ENCODE measurements at places on chromosomes 12 and 14.
A peak's percentile ranks its signal among the peaks of the same experiment; 100 is the strongest.

- no peak for DNase-seq
These were observed 16.2 kb downstream of the KIF21A start for GRCh38 chr12:39426636-39427240.

DNA sequence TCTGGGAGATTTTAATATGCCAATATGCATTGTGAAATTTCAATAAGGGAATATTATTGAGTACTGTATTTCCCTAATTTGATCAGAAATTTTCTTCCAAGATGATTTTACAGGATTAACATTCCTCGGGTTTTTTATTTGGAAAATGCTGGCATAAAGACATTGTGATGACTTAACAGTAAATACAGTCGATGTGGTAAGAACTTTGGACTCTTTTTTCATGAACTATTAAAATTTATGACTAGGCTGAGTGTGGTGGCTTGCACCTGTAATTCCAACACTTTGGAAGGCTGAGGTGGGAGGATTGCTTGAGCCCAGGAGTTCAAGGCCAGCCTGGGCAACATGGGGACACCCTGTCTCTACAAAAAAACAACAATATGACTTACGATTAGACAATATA, 197.1 kb upstream of the RASSF8 start:
- DNase-seq: no peak

- DNase-seq: no peak
These were observed 166.1 kb downstream of the SNAPC1 start for GRCh38 chr14:61928300-61928699.

DNA sequence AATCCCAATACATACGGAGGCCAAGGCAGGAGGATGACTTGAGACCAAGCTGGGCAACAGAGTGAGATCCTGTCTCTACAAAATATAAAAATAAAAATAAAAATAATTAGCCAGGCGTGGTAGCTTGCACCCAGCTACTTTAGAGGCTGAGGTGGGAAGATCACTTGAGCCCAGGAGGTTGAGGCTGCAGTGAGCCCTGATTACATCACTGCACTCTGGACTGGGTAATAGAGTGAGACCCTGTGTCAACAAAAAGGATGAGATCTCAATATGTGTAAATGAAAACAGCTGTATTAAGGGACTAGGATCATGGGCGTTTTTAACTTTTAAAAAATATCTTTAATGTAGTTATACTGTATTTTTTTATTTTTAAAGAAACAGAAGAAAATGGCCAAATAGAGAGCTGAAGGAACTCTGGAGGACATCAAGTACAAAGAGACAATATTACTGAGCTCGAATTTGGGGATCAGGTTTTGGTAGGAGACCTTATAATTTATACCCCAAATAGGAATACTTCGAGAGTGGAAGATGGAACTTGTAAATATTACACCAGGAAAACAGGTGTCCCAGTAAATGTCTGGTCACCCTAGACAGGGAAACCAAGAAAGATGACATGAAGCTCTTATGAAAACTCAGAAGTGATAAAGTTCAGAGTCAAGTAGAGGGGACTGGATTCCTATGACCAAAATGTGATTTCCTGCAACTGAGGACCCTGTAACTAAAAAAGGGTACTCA, 13.1 kb downstream of the BATF start:
- no peak for DNase-seq

DNA sequence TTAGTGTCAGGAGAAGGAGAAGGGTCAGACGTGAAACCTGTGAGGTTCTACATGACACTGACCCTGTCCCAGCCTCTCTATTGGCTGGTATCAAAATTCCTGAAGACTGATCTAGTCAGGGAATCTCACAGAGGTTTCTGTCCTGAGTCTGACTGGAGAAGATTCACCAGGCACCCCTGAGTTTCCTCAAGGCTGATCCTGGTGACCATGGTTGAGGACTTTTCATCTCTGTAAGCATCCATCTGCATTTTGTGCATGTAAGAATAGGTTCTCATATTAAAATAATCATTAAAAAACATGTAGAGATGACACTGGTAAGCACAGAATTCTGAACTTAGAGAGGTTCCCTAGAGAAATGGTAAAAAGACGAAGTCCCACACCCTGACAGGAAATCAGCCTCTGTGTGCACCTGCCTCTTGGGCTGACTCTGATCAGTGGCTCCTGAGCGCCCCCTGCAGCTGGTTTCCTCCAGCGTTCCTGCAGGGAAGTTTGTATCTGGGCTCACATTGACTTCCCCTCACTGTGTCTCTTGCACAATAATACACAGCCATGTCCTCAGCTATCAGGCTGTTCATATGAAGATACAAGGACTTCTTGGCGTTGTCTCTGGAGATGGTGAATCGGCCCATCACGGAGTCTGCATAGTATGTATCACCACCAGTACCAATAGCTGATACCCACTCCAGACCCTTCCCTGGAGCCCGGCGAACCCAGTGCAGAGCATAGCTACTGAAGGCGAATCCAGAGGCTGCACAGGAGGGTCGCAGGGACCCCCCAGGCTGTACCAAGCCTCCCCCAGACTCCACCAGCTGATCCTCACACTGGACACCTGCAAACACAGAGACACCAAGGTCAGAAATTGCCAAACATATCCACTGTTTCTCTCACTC, 991.9 kb downstream of the TMEM121 start:
- DNase-seq: no peak

GRCh38 chr12:116201359-116201758, 76.1 kb downstream of the MED13L start:
- no peak for DNase-seq

DNA sequence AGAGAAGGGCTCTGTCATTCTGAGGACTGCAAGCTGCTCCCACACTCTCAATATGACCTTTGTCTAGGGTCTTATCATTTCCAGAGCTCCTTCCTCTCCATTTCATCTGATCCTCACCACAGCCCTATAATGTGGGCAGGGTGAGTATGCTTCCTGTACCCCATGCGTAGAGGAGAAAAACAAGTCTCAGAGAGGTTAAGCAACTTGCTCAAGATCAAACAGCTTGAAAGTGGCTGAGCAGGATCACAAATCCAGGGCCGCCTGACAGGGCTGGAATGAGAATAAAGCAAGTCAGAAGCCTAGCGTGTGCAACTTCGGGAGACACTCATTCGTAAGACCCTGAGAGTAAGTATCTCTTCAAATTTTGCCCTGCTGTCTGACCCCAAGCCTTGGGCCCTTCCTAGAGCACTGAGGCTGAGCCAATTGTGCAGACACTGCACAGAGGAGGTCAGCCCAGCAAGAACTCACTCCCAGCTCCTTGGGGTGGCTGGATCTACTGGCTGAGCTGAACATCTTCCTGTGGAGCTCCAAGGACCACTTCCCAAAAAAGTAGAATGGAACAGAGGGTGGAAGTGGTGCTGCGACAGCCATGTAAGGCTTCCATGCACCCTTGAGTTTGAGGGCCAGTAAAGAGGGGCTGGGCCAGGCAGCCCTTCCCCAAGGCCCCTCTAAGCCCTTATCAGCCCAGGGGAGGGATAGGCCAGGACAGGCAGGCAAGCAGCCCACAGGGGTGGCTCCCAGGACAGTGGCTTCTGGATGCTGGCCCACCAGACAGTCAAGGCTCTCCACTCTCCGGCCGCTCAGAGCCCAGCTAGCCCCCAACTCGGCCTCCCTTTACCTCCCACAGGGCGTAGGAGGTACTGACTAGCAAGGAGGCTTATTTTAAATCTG, 10.5 kb downstream of the ZFP36L1 start:
- DNase-seq: no peak

DNA sequence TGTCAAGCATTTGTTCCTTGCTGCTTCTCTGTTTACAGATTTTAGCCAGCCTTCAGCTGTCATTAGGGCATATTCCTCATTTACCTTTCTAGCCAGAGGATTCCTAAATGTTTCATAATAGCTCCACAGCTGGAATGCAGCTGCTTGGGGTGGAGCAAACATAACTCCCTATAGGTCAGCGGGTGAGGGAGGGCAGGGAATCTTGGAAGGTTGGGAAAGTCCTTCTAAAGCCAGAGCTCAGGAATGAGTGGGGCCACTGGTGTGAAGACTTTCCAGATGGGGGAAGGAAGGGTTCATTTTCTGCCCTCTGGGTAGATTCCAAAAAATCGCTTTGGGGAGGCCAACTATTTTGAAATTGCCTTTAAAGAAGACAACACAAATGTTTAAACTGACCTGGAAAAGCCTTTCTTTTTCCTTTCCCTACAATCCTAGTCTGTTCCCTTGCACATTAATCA, 16.3 kb upstream of the IRF2BPL start:
- DNase-seq: no peak

- DNase-seq: no peak
These were observed 609.7 kb downstream of the SLC16A7 start for GRCh38 chr12:60205500-60205899.

DNA sequence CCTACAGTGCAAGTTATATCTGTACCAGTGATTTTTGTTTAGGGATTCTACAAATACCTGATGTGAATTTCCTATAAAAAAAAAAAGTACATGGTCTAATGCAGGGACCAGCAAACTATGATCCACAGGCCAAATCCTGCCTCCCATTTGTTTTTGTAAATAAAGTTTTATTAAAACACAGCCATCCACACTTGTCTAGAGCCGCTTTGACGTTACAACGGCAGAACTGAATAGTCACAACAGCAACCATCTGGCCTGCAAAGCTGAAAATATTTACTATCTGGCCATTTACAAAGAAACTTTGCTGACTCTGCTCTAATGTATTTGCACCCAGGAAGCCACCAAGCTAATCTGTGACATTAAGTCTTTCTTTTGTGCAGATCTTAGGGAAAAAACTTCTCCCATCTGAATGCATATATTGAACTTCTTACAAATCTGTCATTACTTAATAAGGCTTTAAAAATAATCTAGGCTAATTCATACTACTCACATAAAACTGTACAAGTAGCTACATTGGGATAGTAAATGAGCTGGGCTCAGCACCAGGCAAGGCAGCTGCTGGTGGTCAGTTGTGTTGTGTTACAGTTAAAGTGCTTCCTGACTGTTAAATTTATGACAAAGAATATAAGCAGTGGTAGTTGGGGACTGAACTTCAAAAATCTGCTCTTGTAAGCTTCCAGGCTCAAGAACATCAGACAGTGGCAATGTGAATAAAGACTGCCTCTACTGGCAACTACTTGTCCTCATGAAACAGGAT, 303.3 kb downstream of the MED13L start:
- DNase-seq: no peak

DNA sequence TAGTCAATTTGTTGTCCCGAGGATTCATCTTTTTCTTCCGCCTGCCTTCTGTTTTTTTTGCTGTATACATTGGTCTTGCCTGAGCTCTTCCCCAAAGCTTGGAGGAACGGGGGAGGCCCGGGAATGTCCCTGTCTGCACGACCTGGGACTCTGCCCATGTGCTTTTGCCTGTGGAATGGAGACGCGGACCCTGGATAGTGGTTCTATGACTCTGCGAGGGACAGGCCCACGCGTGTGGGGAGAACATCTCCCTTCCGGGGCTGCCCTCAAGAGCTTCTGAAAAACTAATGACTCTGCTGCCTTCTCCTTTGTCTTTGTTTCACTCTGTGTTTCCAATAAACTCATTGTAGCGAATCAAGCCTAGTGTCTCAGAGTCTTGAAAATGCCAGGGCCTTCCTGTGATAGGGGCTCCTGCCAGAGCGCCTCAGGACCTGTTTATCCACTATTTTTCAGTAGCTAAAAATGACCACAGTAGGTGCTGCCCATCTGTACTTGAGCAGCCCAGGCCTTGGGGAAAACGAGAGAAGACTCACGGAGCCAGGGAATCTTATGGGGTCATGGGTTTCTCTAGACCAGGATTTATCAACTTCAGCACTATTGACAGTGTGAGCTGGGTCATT, 12.3 kb downstream of the KRT83 start:
- DNase-seq: no peak

GRCh38 chr14:51566831-51567582, 84.7 kb upstream of the FRMD6 start:
- DNase-seq: no peak

DNA sequence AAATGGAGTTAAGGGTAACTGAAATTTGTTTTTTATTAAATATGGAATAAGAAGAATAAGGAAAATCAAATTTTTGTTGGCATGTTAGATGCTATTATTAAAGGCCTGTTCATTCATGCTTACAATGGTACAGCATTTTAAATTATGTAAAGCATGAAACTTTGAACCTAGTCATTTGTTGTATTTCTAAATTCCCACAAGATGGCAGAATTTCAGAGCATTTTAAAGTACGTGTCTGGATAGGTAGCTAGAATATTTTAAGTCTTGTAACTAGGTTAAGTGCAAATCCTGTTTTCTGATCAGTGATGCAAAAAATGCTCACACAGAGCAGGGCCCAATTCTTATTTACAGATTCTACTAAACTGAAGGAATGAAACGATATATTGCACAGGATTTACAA, 585.6 kb upstream of the MIS18BP1 start:
- DNase-seq: peak; percentile 16

DNA sequence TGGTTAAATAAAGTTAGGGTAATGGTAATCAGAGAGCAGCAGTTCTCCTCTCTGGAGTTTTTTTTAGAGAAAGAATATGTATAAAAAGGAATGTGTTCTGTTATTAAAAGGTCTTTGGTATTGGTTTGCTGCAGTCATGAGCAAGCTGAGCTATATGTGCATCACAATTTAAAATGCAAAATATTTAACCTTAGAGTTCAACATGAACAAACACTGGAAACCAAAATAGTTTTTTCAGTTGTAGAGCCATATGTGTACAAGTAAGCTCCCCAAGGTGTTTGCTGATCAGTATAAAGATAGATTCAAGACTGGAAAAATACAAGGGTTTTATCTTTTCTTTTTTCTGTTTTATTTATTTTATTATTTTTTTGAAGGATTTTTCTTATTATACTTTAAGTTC, 245.0 kb downstream of the NUBPL start:
- no peak for DNase-seq

DNA sequence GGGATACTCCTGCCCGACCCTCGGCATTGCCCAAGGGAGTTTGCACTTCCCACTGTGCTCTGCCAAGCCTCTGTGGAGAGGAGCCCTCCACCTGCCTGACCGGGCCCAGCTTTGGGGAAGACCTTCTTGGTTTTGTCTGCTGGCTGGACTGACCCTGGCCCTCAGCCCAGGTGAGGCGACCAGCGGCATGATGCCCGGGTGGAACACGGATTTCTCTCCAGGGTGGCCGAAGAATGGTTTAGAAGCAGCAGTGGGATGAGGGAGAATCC, 15.6 kb downstream of the ZBTB42 start:
- DNase-seq: no peak

GRCh38 chr14:45362505-45362904, 109.5 kb upstream of the MIS18BP1 start:
- DNase-seq: no peak

- DNase-seq: no peak
These were observed 292.0 kb upstream of the SFSWAP start for GRCh38 chr12:131418884-131419283.

- no peak for DNase-seq
These were observed 682 bp downstream of the CREBL2 start for GRCh38 chr12:12612358-12612757.

GRCh38 chr12:3453990-3454680, 36.9 kb upstream of the PRMT8 start:
- no peak for DNase-seq
